Endodermal cell (in vitro differentiated cells): ENCODE measurements at places on chromosomes 6 and 20. TPM values are rescaled to one million over a fixed set of nuclear protein-coding genes. Genes with fewer than 3 reads are reported as not detected.

DNA sequence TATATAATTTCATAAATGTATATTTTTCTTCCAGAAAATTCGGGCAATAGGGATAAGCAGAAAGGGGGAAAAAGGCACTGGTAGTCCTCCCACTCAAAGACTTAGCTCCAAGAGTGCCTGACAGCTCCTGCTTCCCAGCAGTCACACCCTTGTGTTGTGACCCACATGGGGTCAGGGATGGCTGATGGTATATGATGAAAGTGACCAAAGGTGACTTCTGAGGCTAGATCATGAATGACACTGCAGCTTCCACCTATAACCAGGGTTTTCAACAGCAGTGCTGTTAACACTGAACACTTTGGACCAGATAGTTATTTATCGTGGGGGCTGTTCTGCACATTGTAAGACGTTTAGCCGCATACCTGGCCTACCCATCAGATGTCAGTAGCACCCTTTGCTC is 22.3 kb downstream of the FAM50B start:
- no peaks in the 10 kb centered on the region for H3K36me3 ChIP-seq
- DNase-seq, result peak; percentile 9
- no peak overlapping the region for H3K27ac ChIP-seq

- peaks cover 18% of the 10 kb centered on the region for H3K4me1 ChIP-seq
- no peak overlapping the region for H3K27ac ChIP-seq
- DNase-seq, result peak; percentile 18
- no peak overlapping the region for H3K4me3 ChIP-seq
- H3K27me3 ChIP-seq, result no peaks in the 10 kb centered on the region
These were observed 256.6 kb downstream of the DLL1 start for GRCh38 chr6:170034294-170034693.

The NKAIN2 gene
- 1.8 TPM in 1 of 2 replicates, not detected in the other for total RNA-seq

DNA sequence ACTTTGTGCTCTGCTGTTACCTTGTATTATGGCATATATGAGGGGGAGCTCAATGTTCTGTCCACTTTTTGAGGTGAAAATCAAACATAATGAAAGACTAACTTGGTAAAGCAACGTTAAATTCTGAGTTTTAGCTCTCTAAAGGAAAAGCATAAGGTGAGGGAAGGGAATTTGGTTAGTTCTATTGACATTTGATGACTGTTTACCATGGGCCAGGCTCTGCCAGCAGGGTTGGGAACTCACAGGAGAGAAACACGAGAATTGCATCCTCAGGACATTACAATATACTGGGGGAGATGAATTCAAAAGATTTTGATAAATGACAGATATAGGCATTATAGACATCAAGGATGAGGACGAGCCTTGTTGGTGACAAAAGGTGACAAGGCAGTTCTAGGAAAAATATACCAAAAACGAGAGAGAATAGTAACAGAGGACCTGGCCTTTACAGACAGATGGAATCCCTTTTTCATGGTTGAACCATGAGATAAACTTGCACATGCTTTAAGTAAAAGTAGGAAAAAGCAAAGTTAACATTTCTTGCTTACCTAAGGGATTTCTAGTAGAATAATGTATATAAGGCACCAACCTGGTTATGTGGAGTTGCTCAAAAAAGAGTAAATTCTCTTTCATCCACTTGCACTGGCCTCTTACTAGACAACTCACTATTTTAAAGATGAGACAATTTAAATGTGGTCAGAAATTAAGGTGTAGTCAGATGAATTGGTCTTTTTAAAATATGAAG is 191.4 kb downstream of the NKAIN2 start:
- H3K4me1 ChIP-seq, result no peaks in the 10 kb centered on the region
- H3K27ac ChIP-seq, result no peak overlapping the region
- H3K36me3 ChIP-seq, result no peaks in the 10 kb centered on the region

The SYCP2L gene
- 6.0 to 12.4 TPM (median 10.9 TPM) in 3 replicates for total RNA-seq

The ARID1B gene
- 92.5 and 110 TPM in 2 replicates for total RNA-seq

The BPIFA1 gene
- not detected in 3 replicates for total RNA-seq

GRCh38 chr6:157775376-157775775 is 47.7 kb upstream of the SNX9 start:
- DNase-seq, result no peak
- no peaks in the 10 kb centered on the region for H3K4me1 ChIP-seq
- H3K4me3 ChIP-seq, result no peak overlapping the region
- H3K27me3 ChIP-seq, result no peaks in the 10 kb centered on the region
- no peaks in the 10 kb centered on the region for H3K36me3 ChIP-seq

- H3K27ac ChIP-seq, result no peak overlapping the region
- H3K4me1 ChIP-seq, result no peaks in the 10 kb centered on the region
- no peak overlapping the region for H3K4me3 ChIP-seq
- no peaks in the 10 kb centered on the region for H3K27me3 ChIP-seq
These were observed 40.7 kb downstream of the PHACTR2 start for GRCh38 chr6:143718472-143718871.

DNA sequence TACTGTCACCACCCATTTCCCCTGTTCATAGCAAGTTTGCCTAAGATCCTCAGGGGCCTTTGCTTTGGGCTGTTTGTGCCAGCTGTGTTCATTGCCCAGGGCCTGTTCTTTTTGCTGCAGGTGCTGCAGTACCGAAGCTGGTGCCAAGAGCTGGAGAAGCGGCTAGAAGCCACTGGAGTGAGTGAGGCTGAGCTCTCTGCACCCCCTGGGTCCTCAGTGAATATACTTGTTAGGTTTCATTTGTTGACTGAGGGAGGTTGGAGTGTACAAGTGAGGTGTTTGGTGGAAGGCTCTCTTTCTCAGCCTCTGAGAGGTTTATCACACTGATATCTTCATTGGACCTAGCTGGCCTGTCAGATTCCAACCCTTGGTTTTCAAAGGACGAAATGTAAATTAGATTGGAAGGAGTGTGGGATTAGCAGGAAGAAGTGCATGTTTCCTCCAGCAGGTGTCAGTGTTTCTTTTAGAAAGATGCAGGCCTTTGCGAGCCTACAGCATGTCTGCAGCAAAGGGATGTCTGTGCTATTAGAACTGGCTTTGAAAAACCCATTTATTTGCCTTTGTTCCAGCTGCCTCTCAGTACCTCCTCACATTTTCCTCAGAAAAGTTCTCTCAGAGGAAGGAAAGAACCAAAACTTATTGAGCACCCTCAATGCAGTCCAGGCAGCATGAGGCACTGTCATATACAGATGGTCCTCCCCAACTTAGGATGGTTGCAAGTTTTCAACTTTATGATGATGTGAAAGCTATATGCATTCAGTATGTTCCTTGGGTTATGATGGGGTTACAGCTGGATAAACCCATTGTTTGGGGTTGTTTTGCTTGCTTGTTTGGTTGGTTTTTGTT is 8.3 kb downstream of the CEP250 start:
- H3K4me1 ChIP-seq, result no peaks in the 10 kb centered on the region
- H3K27ac ChIP-seq, result no peak overlapping the region
- H3K27me3 ChIP-seq, result no peaks in the 10 kb centered on the region
- peak; percentile 89 for DNase-seq
